ENCODE measurements at places on chromosomes 1 and 21. TPM values are rescaled to one million over a fixed set of nuclear protein-coding genes. Genes with fewer than 3 reads are reported as not detected.

Gene MROH9
- polyA plus RNA-seq, result not detected

Gene RNF186
- not detected for polyA plus RNA-seq

Gene KPRP
- polyA plus RNA-seq, result not detected

Gene PIK3R3
- 0.17 TPM for polyA plus RNA-seq

Gene GJA9
- polyA plus RNA-seq, result not detected

Gene SLC44A3
- polyA plus RNA-seq, result not detected

Gene SELP
- 1.4 TPM for polyA plus RNA-seq

Gene CCT3
- polyA plus RNA-seq, result 94.8 TPM

Gene MYOG
- not detected for polyA plus RNA-seq

Gene COL8A2
- polyA plus RNA-seq, result 3.8 TPM

Gene CR1L
- not detected for polyA plus RNA-seq

Gene PGLYRP4
- polyA plus RNA-seq, result not detected

Gene MINDY1
- polyA plus RNA-seq, result 11.5 TPM

Gene PLCH2
- polyA plus RNA-seq, result not detected

Measured in CD14-positive monocyte (primary cell).